ENCODE measurements at places on chromosomes 2 and 18. TPM values are rescaled to one million over a fixed set of nuclear protein-coding genes. Genes with fewer than 3 reads are reported as not detected.

GRCh38 chr18:63262369-63263335 is 56.9 kb downstream of the BCL2 start:
- no peak for DNase-seq

GRCh38 chr2:64905338-64906024 is 83.7 kb upstream of the SLC1A4 start:
- no peak for DNase-seq

- DNase-seq = no peak
These were observed 408.7 kb upstream of the HS6ST1 start for GRCh38 chr2:128727404-128727803.

DNA sequence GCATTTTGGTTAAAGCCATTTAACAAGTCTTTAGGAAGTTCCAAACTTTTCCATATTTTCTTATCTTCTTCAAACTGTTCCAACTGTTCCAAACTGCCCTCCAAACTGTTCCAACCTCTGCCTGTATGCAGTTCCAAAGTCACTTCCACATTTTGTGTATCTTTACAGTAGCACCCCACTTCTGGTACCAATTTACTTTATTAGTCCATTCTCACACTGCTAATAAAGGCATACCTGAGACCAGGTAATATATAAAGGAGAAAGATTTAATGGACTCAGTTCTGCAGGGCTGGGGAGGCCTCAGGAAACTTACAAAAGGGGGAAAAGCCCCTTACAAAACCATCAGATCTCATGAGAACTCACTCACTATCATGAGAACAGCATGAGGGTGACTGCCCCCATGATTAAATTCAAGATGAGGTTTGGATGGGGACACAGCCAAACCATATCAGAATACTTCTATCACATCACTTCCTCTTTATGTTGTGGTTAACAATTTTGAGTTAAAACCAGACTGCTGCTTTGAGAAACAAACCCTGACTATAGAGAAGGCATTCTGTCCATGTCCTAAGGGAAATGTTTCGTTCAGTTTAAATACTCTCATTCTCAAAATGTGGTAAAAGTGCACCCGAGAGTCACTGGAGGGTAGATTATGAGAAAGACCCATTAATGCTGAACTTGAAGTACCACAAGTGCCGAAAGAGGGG is 11.0 kb downstream of the IL18R1 start:
- DNase-seq = no peak

DNA sequence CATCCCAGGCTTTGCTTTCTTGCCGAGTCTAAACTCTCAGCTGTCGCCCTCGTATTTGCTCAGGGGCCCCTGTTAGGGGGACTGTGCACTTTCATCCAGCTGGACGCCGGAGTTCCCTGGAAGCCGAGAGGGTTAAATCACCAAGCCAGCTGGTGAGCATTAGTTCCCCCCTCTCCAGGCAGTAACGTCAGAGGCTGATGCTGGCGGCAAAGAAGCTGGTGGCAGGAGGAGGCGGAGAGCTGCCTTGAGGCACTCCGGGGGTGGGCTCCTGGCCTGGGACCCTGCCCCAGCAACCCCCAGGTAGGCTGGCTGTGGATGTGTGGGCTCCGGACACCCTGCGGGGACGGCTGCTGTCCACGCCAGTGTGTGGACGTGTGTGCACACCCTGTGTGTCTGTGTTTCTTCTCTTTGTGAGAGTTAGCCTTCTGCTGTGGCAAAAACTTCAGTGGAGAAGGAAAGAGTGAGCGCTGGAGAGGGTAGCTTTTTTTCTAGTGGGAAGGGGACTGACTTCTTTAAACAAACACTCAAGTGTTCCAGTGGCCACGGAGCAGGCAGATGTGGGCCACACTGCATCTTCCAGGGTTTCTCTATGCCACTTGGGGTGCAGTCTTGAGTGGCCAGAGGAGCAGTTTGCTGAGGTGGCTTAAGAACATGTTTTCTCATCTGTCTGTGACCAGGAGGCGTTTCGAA is 84.7 kb downstream of the GLI2 start:
- no peak for DNase-seq

- no peak for DNase-seq
These were observed 13.6 kb downstream of the B3GNT2 start for GRCh38 chr2:62209427-62209991.

UBE2F gene
- 50.7 TPM for total RNA-seq

LRATD1 gene
- 2.1 TPM for total RNA-seq

PARD6G gene
- total RNA-seq = 4.7 TPM

RUFY4 gene
- 2.6 TPM for total RNA-seq
